ENCODE measurements at places on chromosomes 7 and 10.

- no peak for DNase-seq
Observed at GRCh38 chr7:28588602-28589001, 176.3 kb downstream of the CREB5 start.

DNA sequence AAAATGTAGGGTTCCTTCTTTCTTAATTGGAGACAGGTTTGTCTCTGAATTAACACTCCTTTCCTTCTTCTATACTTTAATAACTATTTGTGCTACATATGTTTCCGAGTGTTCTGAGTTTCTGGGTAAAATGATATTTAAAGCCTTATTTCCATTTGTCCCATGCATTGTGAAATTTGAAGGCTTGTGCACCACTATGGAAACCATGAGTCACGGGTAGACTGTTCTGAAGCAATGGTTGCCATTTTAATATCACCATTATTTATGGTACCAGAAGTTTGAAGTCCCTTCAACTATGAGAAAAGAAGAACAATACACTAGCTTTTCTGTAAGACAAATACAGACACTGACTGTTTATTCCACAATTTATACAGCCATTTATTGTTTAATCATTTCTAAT, 44.7 kb upstream of the ZEB1 start:
- DNase-seq, result no peak

- peak; percentile 45 for DNase-seq
Observed at GRCh38 chr10:72061491-72061890, 26.9 kb downstream of the SPOCK2 start.

- no peak for DNase-seq
Observed at GRCh38 chr10:36271627-36272340, 629.7 kb upstream of the FZD8 start.

DNA sequence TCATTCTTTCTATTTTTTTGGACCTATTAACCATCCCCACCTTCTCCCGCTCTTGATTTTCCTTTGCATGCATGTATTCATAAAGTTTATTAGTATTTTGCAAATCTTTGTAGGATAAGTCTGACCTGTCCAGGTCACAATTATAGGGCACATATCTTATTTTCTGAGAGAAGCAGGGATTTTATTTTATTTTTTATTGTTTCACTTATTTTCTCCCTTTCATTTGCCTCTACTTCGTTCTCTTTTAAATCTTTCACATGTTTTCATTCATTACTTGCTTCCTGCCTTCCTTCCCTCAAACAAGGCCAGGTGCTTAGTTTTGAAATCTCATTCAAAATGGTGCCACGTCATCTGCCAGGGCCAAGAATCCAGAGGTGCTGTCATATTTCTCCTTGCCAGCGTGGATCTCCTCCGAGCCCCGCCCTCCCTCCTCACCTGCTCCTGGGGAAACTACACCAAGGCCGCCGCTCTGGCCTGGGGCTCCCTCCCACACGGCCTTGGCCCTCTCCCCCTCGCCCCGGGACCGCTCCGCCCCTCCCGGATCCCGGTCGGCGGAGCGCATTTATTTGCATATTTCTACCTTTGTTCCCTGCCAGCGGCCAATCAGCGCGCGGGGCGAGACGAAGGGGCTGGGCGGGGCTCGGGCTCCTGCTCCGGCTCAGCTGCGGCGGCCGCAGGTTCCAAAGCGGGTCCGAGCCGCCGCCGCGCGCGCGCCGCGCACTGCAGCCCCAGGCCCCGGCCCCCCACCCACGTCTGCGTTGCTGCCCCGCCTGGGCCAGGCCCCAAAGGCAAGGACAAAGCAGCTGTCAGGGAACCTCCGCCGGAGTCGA, at the start of gene TSPAN13:
TSPAN13 (plus strand) TSS at position 654 of the 830 bp plus-strand sequence. CDS start 213 bp downstream, outside the sequence.
- peak; percentile 86 for DNase-seq

DNA sequence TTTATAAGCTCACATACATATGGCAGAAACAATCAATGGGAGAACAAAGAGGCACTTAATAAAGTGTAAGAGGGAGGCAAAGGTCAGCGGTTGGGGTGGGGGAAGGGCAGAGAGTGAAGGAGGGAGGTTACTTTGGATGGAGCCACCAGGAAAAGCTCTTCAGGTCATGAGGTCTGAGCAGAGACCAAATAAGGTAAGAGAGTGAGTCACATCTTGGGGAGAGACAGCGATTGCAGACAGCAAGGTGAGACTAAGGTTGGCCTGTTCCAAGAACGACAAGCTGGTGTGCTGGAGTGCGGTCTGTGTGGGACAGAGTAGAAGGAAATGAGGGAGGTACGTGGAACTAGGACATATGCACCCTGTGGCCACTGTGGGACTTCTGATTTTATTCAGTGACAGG, 74.3 kb upstream of the TOMM7 start:
- DNase-seq, result no peak

GRCh38 chr7:159153511-159153910, 8.8 kb upstream of the VIPR2 start:
- no peak for DNase-seq

DNA sequence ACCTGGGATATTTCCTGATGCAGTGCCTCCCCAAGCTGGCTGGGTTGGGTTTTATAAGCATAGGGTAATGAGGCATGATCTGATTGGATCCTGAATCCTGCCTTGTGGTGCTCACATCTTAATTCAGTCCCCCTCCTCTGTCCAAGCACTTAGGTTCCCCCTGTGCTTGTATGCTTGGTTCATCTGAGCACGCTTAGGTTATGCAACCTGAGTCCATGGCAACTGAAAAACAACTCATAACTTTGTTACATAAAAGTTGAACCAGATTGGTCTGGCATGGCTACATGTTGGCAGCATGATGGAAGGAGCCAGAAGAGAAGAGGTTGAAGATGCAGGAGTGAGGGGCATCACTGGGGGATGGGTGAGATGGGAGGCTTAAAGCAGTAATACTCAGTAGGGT, 57.3 kb upstream of the OSBPL3 start:
- no peak for DNase-seq

- no peak for DNase-seq
Observed at GRCh38 chr7:26993816-26994810, 101.7 kb downstream of the HOXA1 start.

- DNase-seq, result no peak
Observed at GRCh38 chr7:147510923-147511322, 1079.6 kb upstream of the C7orf33 start.
